ENCODE measurements at places on chromosomes 4 and X.

DNA sequence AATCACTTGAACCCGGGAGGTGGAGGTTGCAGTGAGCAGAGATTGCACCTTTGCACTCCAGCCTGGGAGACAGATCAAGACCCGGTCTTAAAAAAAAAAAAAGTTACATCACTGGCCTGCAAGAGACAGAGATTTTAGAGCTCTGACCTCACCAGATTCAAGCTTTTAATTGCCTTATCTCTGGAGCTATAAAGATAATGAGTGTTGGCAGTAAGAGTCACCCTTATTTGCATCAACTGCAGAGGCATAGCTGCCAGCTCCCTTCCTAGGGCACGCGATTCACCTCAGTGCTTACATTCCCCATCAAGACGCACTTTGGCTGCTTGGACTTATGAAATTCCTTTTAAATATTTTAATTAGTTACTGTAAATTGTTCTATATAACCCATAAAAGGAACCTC is 12.5 kb upstream of the SPATA4 start:
- DNase-seq, result no peak

DNA sequence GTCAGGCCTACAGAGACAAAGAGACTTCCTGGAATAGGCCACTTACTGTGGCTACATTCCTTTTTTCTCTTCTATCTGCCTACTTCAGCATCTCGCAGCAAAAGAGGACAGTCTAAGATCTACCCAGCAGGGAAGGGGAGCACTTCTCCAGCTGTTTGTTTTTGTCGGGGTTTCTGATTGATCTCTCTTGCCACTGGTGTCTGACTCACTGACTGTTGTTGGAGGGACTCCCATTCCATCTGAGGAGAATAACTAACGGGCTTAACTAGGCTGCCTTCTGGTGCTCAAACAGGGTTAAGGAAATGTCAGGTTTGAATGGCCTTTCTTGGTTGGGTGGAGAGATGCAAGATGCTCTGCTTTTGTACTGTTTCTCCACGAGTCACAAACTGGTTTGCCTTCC is 100.2 kb upstream of the TMEM164 start:
- no peak for DNase-seq

- DNase-seq, result no peak
Observed at GRCh38 chr4:13990596-13991589, 363.4 kb upstream of the BOD1L1 start.

- DNase-seq, result no peak
Observed at GRCh38 chr4:110837896-110838450, 215.1 kb upstream of the PITX2 start.

DNA sequence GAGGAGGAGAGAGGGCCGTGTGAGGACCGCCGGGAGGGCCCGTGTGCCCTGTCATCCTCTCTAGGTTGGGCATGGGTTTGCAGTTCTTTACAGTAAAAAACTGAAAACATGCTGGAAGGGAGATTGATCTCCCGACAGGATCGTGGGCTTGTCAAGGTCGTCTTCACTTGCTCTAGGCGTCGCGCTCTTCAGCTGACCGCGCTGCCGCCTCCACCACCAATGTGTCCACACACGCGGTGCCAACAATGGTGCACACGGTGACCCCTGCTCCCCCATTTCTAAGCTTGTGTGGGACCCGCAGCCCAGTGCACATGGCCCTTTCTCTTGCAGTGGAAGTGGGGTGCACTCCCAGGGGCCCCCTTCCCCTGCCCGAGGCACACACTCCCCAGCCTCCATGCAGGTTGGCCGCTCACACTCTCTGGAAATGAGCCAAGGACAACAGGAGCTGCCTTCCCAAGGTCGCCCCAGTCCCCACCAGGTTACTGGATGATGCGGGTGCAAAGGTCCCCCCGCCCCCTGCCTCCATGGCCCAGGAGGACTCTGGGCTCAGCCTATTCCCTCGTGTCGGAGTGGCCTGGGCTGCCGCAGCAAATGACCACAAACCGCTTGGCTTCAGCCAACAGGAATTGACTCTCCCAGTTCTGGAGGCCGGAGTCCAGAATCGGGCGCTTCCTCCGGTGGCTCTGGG is 1.7 kb upstream of the ZFP92 start:
- DNase-seq, result no peak

- no peak for DNase-seq
Observed at GRCh38 chr4:3079694-3080123, 5.2 kb downstream of the HTT start.
